ENCODE measurements at places on chromosomes 1 and 21.
A peak's percentile ranks its signal among the peaks of the same experiment; 100 is the strongest.

- DNase-seq = no peak
Measured at GRCh38 chr1:218760601-218761570, 412.8 kb upstream of the LYPLAL1 start.

DNA sequence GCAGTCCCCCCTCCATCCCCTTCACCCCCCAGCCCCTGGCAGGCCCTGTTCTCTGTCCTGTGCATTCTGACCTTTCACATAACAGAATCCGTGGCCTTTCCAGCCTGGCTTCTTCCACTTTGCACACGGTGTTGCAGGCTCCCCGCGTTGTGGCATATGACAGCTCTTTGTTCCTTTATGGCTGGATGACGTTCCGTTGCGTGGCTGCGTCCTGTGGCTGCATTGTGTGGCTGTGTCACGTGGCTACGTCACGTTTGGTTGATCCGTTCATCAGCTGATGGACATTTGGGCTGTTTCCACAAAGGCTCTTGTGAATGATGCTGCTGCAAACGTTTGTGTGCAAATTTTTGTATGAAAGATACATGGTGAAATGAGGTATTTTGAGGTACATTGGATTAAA is 53.3 kb downstream of the PDE9A start:
- DNase-seq = no peak

GRCh38 chr1:243851257-243851756 is 1.3 kb upstream of the AKT3 start:
- no peak for DNase-seq

DNA sequence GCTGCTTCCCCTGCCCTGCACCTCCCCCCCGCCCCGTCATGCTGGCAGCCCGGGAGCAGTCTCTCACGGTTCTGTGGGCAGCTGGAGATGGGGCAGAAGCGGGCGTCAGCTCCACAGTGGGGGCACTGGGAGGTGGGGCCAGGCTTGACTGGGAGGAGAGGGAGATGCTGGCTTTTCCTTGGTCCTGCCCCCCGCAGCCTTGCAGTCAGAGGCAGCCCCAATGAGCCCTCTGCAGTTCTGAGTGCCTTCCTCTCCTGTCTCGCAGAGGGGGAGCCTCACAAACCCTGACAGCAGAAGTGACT is 21.7 kb downstream of the ARHGEF10L start:
- no peak for DNase-seq

GRCh38 chr1:160161965-160162705 is 10.7 kb downstream of the ATP1A4 start:
- no peak for DNase-seq

GRCh38 chr1:6962478-6962995 is 177.3 kb downstream of the CAMTA1 start:
- no peak for DNase-seq

GRCh38 chr1:160741092-160741501 is 2.0 kb downstream of the SLAMF7 start:
- DNase-seq = no peak

GRCh38 chr21:31923756-31924155 is 50.9 kb downstream of the HUNK start:
- no peak for DNase-seq

- DNase-seq = peak; percentile 33
Measured at GRCh38 chr1:171222936-171223335, 25.4 kb upstream of the FMO1 start.

DNA sequence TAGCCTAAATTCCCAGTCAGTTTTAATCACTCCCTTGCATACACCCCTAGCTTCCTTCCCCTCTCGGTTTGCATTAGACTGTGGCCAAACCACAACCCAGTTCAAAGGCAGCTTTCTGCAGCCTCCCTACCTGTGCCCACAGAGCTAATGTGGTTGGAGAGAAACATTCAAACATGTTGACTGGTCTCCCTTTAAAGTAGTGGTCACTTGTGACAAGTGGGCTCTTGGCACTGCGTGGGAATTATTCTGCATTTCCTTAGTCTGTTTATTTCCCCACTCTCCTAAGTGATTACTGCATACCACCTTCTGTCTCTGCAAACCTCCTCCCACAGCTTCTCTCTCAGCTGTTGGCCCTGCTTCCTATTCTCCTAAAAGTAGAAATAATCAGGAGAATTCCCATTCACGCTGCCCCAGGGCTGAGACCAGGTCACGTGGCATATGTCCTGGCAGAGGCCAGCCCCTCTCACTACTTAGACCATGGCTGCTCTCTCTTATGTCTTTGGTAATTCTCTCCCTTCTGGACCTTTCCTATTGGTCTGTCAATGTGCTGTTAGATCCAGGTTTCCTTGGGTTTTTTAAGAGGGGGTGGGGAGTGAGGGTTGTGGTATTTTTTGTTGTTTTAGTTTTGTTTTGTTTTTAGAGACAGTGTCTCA is 38.4 kb upstream of the CD101 start:
- no peak for DNase-seq

DNA sequence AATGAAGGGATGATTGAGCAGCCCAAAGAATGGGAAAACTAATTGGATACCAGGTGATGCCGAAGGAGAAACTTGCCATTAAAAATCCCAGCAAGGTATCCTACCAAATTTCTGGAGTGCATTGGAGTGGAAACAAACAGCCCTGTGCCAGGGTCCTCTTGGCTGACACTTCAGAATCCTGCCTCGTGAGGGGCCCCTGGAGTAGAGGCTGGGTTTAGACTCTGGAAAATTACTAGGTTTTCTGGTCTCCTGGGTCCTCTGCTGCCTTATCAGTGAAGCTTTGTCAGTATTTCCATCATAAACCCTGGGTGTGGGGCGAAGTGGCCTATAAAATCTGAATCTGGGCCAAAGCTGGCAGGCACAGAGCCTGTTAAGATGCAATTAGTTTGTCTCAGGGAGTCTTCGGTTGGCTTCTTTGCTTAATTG is 289.2 kb upstream of the USP24 start:
- DNase-seq = no peak

- no peak for DNase-seq
Measured at GRCh38 chr1:204438628-204439027, 27.0 kb upstream of the PPP1R15B start.

- DNase-seq = no peak
Measured at GRCh38 chr1:156852418-156852874, 6.5 kb downstream of the INSRR start.

DNA sequence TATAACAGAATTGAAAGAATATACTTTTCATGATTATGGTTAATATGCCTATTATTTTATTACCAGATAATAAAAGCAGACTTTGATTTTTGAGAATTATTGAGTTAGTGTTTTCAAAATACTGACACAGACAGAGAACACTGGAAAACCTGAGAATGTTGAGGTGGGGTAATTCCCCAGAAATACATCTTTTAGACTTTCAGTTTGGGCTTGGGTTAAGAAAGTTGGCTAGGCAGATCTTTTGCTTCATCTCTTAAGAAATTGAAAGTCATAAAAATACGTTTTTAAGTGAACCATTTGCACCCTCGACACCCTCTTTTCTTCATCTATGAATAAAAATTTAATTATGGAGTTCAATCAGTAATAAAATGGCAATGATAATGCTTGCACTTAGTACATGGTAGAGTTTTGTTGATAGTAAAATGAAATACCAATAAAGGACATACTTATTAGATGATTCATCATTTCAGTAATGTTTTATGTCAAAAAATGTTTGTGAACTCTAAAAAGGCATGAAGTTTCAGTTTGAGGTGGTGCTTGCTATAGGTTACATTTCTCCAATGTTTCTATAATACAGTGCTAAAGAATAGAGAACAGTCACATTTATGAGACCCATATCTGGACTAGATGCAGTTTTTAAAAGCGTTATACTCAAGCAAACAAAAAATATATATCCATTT is 1.9 kb upstream of the SAMSN1 start:
- DNase-seq = no peak

GRCh38 chr1:156912861-156913808 is 7.3 kb upstream of the LRRC71 start:
- no peak for DNase-seq

DNA sequence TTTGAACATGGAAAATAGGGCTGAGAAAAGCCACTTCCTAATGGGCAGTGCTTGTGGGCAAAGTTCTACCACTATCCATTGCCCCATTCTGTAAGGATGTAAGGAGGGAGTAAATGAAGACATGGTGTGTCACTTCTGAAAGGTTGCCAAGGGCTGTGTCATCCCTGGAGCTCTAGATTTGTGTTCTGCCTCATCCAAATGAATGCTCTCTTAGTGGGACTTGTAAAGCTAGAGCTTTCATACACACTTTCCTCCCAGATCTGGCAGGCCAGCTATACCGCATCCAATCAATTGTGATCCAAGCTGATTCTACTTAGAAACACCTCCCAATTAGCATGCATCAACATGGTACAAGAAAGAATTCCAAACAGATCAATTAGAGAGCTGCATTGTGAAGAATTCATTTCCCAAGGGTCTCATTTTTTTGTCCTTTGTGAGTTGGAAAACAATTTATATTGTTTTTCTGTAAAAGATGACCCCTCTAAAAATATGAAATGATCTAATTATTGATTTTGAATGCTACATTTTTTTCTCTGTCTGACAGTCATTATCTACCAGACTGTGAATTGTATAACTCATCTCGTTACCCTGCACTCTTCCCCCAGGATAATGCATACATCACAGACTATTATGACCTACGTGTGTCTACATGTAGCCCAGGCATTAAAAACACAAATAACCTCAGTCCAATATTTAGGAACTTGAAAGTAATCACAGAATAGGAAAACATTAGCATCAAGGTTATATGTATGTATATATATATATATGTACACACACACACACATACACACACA is 117.1 kb upstream of the DUSP10 start:
- no peak for DNase-seq

DNA sequence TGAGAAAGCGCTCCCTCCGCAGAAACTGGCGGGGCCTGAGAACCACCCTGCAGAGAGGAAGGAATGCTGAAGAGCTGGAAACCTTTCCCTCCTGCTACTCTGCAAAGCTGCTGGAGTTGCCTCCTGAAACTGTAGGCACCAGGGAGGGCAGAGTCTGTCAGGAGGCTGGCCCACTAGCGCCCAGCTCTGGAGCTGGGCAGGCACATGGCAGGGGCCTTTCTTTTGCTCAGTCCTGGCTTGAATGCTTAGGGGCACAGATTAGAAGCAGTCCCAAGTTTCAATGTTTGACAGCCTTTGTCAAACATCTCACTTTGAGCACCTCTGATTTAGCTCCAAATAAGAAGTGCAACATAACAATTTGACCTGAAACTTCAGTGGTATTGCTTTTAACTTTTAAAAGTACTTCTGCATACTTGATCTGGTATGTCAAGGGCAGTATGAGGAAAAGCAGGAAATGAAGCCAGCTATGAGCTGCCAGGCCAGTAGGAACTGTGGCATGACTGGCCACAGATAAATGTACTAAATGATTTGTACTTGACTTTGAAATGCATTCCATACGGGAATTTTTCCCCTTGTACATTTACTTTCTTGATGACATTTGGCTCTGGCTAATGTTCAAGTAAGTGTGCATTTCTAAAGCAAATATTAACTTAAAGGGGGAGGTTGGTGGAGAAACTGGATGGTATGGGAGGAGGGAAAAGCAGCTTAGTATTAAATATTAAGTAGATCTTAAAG is 7.2 kb downstream of the C1orf116 start:
- no peak for DNase-seq

GRCh38 chr1:169250022-169250421 is 117.6 kb downstream of the NME7 start:
- DNase-seq = no peak

- DNase-seq = no peak
Measured at GRCh38 chr1:30449428-30450147, 273.8 kb downstream of the MATN1 start.

GRCh38 chr1:218874313-218874712 is 299.4 kb upstream of the LYPLAL1 start:
- no peak for DNase-seq

- DNase-seq = no peak
Measured at GRCh38 chr21:42736646-42737350, 83.4 kb downstream of the PDE9A start.

DNA sequence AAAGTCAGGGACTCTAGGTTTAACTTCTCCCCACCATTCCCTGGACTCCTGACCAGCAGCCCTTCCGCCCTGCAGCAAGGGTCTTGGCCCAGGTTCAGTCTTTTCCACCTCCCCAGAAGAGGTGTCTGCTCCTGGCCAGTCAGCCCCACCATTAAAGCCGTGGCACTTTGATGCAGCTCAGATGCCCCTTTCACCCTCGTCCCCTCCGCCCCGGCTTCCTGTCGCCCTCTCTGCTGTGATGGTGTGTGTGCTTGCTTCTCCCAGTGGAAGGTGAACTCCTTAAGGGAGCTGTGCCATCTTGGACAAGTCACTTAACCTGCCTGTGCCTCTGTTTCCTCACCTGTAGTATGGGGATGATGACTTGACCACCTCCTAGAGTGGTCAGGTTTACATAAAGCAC is 17.8 kb upstream of the TTC4 start:
- DNase-seq = no peak

- no peak for DNase-seq
Measured at GRCh38 chr1:87497380-87498203, 168.9 kb downstream of the LMO4 start.

GRCh38 chr1:205750138-205751035 is at the start of gene NUCKS1:
Gene NUCKS1 (minus strand): TSS chr1:205750182. CDS start chr1:205749973, 209 bp downstream.
- peak; percentile 97 for DNase-seq

DNA sequence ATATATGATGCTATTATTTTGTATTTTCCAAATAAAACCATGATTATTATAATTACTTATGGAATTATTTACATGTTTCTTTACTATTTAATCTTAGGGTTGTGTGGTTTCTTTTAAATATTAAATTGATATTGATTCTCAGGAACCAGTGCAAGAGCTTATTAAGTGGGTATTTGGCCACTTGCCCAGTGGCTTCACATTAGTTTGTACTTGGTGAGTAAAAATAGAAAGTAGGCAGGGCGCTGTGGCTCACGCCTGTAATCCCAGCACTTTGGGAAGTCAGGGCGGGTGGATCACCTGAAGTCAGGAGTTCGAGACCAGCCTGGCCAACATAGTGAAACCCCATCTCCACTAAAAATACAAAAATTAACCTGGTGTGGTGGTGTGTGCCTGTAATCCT is 497.1 kb downstream of the PTPRC start:
- DNase-seq = no peak

DNA sequence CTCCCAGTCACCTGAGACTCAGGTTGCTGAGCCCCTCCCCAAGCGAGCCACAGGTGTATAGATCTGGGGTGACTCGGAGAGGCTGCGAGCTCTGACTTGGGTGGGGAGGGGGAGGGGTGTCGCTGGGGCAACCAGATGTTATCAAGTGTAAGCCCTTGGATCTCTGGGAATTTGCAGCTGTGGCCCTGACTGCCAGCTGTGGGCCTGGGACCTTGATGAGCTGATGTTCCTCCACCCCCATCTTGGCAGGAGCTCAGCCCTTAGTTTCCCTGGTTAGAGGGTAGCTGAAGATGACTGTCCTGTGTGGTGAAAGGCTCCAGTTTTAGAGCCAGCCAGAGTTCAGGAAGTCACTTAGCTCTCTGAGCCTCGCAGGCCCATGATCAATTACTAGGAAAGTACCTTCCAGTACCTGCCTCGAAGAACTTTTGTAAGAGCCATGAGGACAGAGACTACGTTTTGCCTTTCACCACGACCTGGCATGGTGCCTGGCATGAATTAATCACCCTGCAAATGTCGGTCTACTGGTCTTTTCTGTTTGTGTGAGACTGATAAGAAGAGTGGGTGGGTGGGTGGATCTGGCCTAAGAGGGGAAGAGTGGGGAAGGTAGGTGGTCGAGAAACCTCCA is 55.8 kb downstream of the YARS1 start:
- no peak for DNase-seq

GRCh38 chr1:175744833-175745232 is 1.4 kb upstream of the TNR start:
- DNase-seq = no peak

GRCh38 chr1:183248989-183249691 is 63.1 kb downstream of the LAMC2 start:
- no peak for DNase-seq

- no peak for DNase-seq
Measured at GRCh38 chr1:99305626-99306025, 41.3 kb downstream of the PLPPR4 start.

- no peak for DNase-seq
Measured at GRCh38 chr1:10415211-10415930, 14.9 kb upstream of the CENPS start.

Data from left renal cortex interstitium (tissue), 4 donors.